AG04449 (cell line): ENCODE measurements at places on chromosomes 2 and 18.

- no peak for DNase-seq
These were observed 137.5 kb downstream of the COMMD1 start for GRCh38 chr2:62042944-62043343.

- no peak for DNase-seq
These were observed 71.6 kb downstream of the ANKRD62 start for GRCh38 chr18:12165038-12165768.

DNA sequence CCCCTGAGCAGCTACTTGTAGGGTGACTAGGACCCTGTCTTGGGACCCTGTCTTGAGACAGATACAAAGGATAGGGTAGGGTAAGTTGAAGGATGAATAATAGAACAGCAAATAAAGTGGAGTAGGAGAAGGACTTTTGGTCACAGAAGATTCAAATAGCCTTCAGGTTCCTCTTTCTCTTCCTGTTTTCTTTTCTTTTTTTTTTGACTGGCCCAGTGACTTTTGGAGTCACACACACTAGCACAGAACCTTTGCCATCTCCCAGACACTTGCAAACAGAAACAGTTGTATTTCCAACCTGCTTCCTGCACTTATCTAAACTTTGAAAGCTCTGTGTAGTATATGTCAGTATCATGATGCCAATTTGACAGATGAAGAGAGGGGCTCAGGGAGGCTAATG, 108.2 kb downstream of the TDRD15 start:
- DNase-seq: no peak

- DNase-seq: no peak
These were observed 28.6 kb upstream of the NCKAP5 start for GRCh38 chr2:133596701-133597393.

GRCh38 chr2:160582490-160583145, 89.0 kb upstream of the RBMS1 start:
- peak; percentile 67 for DNase-seq

- no peak for DNase-seq
These were observed 23.3 kb upstream of the DAW1 start for GRCh38 chr2:227848146-227848545.

GRCh38 chr2:150486539-150487484, 655 bp downstream of the RND3 start:
- no peak for DNase-seq

DNA sequence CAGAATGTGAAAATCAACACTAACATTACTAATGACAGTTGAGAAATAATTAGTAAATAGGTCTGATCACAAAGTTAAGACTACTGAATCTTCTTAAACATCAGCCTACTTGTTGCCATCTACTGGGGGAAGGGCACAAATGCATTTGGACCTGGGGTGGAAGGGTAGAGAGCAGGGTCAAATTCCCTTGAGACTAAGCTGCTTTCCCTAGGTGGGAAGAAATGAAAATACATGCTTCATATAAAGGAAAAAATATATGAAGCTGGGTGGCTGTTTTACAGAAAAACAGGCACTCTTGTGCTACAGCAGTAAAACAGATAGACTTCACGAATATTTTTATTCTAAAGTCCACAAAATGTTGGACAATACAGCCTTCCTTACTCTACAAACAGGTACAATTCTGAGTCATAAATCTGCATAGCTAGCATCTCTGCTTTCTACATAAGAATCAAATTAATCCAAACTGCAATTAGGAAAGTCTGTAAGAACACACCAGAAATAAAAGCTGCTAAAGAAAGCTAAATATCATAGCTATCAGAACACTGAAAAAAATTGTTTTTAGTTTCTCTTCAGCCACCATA, 10.9 kb downstream of the TRIP12 start:
- no peak for DNase-seq

GRCh38 chr2:105487142-105488069, 88.6 kb upstream of the FHL2 start:
- DNase-seq: peak; percentile 95

GRCh38 chr2:168935810-168936581, 34.9 kb downstream of the G6PC2 start:
- no peak for DNase-seq

- DNase-seq: no peak
These were observed 81.5 kb upstream of the YWHAQ start for GRCh38 chr2:9712263-9712662.

DNA sequence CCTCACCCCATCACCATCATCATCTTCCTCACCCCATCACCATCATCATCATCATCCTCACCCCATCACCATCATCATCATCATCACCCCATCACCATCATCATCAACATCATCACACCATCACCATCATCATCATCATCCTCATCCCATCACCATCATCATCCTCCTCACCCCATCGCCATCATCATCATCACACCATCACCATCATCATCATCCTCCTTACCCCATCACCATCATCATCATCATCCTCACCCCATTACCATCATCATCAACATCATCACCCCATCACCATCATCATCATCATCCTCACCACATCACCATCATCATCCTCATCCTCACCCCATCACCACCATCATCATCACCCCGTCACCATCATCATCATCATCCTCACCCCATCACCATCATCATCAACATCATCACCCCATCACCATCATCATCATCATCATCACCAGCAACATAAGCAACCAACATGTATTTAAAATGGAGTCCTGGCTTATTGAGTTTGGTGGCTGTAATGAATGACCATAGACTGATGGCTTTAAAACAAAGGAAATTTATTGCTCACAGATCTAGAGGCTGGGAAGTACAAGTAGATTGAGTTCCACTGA, 150.0 kb downstream of the DNER start:
- DNase-seq: no peak

DNA sequence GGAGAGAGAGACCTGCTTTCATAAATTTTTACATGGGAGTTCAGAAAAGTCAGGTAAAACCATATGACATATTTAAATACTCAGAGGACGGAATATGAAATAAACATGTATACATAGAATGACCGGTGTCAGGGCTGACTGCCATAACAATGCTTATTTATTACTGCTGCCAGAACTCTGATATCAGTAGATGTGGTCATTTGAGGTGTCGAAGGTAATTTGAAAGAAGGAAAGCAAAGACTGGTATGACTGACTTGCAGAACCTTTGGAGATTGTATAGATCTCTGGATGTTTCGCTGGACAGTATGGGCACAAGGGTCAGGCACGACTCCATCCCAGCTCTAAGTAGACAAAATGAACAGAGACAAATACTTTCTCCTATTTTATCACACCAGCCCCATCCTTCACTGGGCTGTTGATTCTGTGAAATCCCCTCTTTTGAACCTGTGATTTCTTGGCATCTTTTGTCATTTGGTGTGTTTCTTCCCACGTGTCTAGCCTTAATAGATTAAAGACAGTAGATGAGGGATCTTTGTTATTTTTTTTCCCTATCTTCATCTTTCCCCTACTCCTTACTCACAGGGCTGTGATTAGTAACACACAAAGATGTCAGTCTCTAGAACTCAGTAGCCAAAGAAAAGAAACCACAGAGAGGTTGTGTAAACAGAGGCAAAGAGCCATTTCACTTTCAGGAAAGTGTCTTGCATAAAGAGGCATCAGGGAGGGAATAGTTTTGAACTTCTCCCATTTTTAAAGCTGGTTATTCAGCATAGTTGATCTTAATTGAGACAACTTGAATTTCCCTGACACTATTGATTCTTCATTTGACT, 61.6 kb downstream of the ICOS start:
- peak; percentile 16 for DNase-seq

GRCh38 chr2:180679693-180680092, 300.7 kb upstream of the UBE2E3 start:
- DNase-seq: no peak

DNA sequence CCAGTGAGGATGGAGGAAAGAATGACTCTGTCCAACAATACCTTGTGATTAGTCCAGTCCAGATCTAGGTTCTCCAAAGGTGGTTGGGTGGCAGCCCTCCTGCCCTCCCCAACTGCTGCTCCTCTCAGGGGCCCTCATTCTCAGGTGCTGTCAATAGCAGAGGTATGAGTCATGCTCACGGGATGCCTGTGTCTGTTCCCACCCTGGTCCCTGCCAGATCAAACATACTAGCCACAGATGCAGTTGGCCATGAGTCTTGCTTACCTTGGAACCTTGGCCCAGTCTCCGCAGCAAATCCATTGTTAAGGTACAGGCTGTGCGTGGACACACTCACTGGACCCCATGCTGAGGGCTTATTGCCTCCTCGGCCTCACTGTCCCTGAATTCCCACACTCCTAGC, 24.9 kb upstream of the RPIA start:
- DNase-seq: no peak

- DNase-seq: no peak
These were observed 117.6 kb downstream of the FAM124B start for GRCh38 chr2:224284134-224284946.

DNA sequence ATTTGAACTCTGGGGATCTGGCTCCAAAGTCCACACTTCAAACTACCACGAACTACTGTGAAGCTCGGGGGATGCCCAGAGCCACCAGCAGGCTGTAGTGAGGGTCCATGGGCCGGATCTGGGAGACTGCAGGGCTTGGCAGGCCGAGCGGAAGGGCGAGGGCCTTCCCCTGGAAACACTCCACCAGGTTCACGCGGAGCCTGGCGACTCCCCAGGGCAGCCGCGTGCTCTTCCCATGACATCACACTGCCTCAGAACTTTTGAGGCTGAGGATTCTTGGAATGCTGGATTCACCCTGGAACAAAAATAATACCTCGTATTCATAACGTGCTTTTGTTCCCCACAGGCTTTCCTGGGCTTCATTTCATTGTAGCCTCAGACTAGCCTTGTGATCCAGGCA, 201.0 kb downstream of the SMAD7 start:
- no peak for DNase-seq

- no peak for DNase-seq
These were observed 297.7 kb downstream of the ICOS start for GRCh38 chr2:204234248-204234647.

DNA sequence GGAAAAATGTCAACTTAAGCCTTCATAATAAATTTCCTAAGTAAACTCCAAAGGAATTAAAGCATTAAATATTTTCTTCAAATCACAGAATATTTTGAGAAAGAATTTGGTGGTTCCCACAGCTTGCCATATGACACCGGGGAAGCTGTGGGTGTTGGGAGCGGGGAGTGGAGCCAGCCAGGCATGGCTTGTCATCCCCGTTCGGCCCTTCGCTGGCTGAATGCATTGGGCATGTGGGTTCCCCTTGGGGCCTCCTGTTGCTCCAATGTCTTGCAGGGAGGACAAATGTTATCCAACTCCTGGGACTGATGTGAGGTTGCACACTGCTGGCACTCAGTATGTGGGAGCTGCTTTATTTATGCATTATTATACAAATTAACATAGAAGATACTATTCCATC, 18.6 kb downstream of the NGEF start:
- no peak for DNase-seq

GRCh38 chr2:65639156-65639864, 206.9 kb upstream of the SPRED2 start:
- no peak for DNase-seq

DNA sequence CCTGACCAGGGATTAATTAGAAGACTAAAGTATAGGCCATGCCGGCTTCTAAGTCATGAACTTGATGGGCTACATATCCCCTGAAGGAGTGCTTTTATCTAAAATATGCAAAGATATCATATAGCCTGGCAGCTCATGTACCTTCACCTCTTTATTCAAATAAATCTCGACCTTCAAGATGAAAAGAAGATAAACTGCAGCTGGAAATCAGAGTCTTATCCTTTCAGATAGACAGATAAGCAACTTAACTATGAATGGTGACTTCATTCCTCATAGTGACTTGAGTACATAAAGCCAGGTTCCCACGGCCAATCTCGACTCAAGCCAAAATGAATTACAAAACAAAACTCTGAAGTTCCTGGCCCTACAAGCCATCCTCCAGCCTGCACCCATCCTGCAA, 165.3 kb upstream of the KLHL29 start:
- DNase-seq: no peak

GRCh38 chr2:181252262-181253148, 204.7 kb upstream of the ITGA4 start:
- DNase-seq: no peak

GRCh38 chr2:40723194-40723593, 271.3 kb upstream of the SLC8A1 start:
- no peak for DNase-seq

DNA sequence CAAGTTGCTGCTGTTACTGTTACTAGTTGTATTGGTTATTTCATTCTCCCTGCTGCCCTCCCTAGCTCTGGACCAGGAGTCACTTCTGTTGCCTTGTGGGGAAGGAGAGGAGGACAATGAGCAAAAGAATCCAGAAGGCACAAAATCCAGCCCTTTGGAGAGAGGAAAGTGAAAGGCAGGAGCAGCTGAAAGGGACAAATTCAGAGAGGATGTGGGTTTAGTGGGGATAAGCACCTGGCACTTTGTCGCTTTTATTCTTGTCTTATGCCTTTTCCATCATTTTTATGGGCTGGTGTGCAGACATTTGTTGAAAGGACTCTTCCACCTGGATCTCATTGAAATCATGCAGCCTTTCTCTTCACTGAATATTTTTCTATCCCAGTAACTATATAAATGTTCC, 24.3 kb upstream of the LTBP1 start:
- no peak for DNase-seq

DNA sequence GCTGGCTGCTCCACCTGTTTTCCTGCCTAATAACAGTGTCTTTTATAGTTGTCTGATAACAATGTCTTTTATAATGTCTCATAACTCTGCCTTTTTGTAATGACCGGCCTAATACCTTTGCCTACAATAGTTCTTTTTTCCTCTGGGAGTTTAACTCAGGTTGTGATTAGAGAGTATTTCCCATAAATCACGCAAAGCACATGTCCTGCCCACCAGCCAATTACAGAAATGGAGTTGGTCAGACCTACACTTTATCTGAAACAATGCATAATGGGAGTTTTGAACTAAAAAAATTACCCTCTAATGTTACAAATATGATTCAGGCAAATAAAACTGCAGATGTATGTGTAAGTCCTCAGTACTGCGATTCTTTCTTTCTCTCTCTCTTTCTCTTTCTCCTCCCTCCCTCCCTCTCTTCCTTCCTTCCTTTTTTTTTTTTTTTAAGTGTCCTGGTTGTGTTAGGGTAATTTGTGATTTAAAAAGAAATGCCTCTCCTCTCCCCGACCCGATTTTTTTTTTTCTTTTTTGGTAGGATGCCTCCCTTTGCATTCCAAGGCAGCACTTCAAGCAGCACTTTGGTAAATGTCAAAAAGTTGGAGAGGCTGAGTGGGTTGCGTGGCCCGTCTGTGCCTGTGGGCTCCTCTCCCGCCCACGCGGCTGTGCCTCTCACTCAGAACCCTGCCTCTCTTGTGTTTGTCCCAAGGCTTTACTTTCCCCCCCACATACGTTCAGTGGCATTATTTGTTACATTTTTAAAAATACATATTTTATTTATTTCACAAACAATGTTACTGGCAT, 147.3 kb downstream of the AGAP1 start:
- no peak for DNase-seq

DNA sequence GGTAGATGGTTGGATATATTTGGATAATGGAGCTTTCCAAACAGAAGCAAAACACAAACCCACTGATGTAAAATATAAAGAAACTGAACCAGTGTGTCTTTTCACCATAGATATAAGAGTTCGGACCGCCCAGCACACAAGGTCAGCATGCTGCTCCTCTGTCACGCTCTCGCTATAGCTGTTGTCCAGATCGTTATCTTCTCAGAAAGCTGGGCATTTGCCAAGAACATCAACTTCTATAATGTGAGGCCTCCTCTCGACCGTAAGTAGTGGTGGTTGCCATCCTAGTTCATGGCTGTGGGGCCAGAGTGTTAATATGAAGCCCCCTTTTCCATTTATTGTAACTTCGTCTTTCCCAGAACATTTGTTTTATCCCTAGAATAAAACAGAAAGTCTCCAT, 125.2 kb upstream of the LYPD6 start:
- no peak for DNase-seq

- DNase-seq: no peak
These were observed 126.4 kb downstream of the TMEM17 start for GRCh38 chr2:62379566-62379965.
